Left ventricle myocardium superior (tissue), 1 donor: ENCODE measurements at places on chromosomes 12 and 14.

GRCh38 chr12:95661360-95661759 is 110.1 kb upstream of the USP44 start:
- DNase-seq: no peak

- DNase-seq: no peak
Observed at GRCh38 chr14:90614696-90615516, 201.3 kb downstream of the TTC7B start.

- DNase-seq: no peak
Observed at GRCh38 chr14:35438910-35439713, 34.6 kb upstream of the NFKBIA start.

DNA sequence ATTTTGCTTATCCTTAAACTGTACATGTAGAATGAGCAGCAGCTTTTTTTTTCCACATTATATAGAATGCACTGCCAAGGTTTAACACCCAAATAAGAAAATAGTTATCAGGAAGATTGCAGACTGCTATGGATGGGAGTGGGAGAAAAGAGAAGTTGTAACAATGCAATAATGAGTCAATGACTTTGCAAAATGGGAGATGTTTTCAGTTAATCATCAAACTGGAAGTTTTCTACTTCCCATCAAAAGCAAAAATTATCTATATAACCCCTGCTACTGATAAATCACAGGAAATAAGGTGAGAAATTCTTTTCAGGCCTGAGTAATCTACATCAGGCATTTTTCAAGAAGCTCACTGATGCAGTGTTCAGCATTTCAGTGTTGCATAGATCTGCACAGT is 309.1 kb downstream of the GXYLT1 start:
- DNase-seq: no peak

DNA sequence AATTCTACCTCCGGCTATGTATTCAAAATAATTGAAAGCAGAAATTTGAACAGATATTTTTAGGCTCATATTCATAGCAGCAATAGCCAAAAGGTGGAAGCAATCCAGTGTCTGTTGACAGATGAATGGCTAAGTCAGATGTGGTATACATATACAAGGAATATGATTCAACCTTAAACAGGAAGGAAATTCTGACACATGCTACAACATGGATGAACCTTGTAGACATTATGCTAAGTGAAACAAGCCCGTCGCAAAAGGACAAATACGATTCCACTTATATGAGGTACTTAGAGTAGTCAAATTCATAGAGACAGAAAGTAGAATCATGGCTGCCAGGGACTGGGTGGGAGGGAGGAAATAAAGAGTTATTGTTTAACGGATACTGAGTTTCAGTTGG is 331.6 kb downstream of the PCNX1 start:
- DNase-seq: no peak
